ENCODE measurements at places on chromosomes 12 and 14. TPM values are rescaled to one million over a fixed set of nuclear protein-coding genes. Genes with fewer than 3 reads are reported as not detected.
A peak's percentile ranks its signal among the peaks of the same experiment; 100 is the strongest.

DNA sequence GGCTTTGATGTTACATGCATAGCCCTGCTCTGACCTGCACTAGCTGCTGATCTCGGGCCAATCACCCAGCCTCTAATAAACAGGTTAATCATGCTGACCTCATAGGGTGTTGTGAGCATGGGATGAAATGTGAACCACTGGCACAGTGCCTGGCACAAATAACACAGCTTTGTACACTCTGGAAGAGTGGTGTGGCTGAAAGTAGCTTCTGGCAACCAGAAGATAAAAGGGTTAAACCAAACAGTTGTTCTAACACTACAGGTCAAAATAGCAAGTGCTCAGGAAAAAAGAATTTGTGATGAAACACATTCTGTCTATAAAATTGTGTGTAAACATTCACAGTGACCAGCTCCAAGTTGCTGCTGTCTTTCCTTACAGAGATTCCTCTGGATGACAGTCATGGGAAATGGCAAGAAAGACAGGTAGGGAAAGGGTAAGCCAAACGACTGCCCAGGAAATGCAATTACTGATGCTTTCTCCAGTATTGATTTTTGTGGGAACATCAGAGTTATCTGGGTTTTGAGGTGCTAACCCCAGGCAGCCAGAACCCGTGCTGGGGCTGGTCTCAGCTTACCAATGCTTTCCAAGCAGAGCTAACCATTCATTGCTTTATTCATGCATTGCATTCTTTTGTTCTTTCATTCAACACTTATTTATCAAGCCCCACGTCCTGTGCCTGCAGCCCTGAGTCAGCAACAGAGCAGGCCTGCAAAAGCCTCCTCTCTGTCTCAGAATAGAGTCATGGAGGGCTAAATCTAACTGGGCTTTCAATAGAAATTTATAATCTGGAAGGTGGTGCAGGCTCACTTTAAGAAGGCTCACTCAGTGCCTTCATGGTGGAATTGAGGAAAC lies 38.1 kb upstream of the CAPRIN2 start:
- peak; percentile 72 for DNase-seq

DNA sequence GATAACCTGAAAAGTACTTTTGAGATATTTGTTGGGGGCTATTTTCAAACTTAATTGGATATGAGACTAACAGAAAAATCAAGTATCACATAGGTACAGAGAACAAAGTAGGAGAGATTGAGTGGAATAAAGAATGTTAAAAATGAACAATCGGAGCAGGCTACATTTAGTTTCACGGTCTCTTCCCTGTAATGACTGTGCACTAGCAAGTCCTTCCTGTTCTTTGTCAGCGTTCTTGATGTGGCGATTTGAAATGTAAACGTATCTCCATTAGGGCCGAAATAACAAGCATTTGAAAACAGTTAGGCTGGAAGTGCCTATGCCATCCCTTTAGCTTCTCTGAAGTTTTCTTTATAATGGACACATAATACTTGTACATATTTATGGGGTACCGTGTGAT lies 31.0 kb downstream of the SLC25A29 start:
- no peak for DNase-seq

GRCh38 chr14:91942946-91943345 lies 4.5 kb downstream of the FBLN5 start:
- no peak for DNase-seq

AQP6 gene
- not detected for total RNA-seq

FRS2 gene
- 30.0 TPM for total RNA-seq

DNA sequence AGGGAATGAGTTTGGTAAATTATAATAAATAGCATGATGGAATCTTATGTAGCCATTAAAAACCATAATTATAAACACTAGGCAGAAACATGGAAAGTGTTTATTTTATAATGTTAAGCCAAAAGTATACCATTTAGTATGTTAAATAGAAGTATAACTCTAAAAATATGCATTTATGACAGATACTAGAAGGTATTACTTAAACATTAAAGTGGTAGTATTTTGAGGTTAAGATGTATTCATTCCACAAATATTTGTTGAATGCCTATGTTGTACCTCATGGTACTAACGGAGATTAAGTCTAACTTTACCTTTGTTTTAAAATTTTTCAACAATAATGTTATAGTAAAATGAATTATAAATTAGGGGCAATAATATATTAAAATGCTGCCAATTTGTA lies 24.1 kb downstream of the TTC8 start:
- peak; percentile 26 for DNase-seq

SYNE3 gene
- total RNA-seq = 3.5 TPM

INHBC gene
- total RNA-seq = 0.14 TPM

- DNase-seq = no peak
These were observed 101.8 kb downstream of the PHETA1 start for GRCh38 chr12:111267144-111267543.

- no peak for DNase-seq
These were observed 22.2 kb downstream of the COX8C start for GRCh38 chr14:93368996-93369712.

DNA sequence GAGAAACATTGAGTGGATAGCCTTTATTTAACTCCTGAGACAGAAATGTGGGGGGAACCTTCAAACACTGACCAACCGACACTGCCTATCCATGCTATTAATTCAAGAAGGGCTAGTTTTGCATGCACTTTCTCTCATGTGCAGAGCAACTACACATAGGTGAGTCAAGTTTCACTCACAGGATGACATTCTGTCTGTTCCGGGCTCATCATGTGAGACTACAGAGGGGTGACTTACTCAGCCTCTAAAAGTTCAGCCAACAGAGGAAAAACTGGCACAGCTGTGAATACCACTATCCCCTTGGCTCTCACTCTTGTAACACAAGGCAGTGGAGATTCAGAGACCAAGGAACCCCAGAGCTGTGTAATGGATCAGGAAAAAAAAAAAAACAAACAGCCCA lies 13.3 kb downstream of the BEST3 start:
- peak; percentile 95 for DNase-seq

DNA sequence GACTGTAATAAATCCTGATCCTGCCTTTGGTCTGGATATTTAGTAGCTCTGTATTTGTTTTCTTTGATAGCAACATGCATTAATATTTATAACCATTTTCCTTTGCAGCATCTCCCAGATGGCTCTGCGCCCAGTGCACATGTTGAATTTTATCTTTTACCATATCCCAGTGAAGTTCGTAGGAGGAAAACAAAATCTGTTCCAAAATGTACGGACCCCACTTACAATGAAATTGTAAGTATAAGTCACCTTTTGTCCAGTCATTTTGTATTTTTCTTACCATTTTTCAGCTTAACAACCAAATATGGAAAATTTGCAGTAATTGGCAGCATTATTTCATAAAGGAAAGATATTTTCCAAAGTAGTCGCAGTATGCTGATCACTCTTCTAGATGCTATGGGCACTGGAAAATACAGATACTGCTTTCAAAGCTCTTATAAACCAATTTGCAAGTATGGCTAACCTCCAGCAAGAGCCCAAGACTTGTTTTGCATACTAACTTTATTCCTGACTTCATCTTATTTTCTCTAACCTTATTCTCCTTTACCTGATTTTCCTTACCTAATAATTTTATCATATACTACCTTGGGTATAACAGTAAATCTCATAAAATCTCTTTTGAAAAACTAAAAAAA lies 97.4 kb downstream of the PLCZ1 start:
- no peak for DNase-seq

GRCh38 chr12:25623816-25624215 lies 70.7 kb upstream of the LMNTD1 start:
- peak; percentile 28 for DNase-seq

DNA sequence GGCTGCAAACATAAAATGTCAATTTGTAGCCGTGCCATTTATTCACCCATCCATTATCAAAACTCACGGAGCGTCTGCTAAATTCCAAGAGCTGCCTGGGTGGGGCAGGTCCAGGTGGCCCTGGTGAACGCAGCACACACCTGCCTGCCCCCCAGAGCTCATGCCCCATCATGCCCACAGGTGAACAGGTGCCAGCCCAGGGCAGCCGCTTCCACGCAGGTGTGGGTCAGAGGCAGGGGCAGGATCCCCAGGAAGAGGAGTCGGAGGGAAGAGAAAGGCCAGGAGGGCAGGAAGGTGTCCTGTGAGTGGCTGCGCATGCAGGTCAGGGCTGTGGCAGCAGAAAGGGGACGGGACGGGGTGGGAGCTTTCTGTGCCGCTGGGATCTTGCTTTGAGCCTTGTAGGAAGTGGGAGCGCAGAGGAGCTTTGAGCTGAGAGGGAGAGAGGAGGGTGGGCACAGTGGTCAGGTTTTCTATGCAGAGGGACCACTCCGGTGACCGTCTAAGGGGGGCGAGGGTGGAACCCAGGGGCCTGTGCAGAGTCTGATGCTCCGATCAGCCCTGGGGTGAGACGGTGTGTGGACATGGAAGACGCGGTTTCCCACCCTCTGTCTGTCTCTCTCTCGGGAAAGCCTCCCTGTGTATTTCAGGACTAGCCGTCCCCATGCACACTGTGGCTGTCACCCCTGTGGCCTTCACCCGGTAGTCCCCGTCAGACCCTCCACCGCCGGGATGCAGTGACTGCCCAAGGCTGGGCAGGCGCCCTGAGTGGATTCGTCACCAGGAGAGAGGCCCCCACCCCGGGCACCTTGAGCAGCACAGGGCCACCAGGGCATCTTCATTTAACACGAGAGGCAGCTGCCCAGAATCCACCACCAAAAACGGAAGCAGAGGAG lies 26.7 kb downstream of the GALNT9 start:
- DNase-seq = no peak

FOXM1 gene
- total RNA-seq = 1.0 TPM

DNA sequence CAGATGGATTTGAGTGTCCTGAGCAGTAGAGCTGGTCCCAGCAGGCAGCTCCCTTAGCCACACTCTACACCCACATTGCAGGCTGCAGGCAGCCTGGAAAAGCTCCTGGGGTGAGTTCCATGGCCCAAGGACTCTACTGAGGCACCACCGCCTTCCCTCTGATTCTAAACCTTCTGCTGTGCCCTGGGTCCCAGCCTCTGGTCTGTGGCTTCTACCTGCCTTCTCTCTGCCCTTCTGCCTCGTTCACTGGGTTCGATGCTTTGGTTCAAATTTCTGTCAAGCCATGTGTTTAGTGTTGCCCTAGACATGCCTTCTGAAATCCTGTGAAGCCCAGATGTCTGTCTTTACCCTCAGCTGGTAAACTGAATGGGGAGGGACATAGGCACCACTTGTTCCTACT lies 1.5 kb upstream of the FGF6 start:
- no peak for DNase-seq

DNA sequence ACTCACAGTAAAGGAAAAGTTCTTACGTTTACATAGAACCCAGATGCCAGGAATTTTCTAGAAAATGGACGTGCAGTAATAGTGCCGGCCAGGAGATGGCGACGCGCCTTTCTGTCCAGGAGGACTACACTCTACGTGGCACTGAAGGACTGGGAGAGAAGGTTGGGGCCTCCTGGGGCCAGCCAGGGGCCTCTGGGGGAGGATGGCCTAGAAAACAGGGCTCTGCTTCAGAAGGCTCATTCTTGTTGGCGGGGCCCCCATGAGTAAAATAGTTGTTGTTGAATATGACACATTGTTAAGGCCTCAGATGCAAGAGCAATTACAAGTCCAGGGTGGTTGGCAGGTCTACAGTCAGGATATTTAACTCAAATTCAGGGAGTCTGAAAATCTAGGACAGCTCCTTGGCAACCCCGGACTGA lies 120.1 kb upstream of the MAX start:
- DNase-seq = peak; percentile 46

GRCh38 chr12:88299567-88300101 lies 157.5 kb downstream of the TMTC3 start:
- peak; percentile 98 for DNase-seq

PTPRQ gene
- total RNA-seq = not detected

- peak; percentile 68 for DNase-seq
These were observed 68.4 kb upstream of the ASPG start for GRCh38 chr14:104016873-104017650.

STYK1 gene
- 4.8 TPM for total RNA-seq

DNA sequence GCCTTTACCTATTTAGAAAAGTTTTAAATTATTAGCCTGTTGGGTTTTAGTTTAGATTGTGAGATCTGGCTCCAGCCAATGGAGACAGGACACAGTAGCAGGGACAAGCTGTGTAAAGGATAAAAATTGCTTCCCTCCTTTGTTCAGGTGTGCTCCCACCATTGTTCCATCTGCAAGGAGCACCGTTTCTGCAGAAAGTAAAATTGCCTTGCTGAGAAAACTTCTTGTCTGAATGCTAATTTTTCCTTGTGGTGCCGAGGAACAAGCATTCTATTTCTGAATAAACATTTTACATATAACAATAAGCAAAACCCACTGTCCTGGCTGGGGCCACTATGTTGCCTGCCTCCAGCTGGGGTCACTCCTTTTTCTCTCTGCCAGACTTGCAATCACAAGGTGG lies 72.7 kb upstream of the ZFP36L1 start:
- DNase-seq = no peak

- no peak for DNase-seq
These were observed 299.1 kb downstream of the IPO8 start for GRCh38 chr12:30396576-30396975.

DNA sequence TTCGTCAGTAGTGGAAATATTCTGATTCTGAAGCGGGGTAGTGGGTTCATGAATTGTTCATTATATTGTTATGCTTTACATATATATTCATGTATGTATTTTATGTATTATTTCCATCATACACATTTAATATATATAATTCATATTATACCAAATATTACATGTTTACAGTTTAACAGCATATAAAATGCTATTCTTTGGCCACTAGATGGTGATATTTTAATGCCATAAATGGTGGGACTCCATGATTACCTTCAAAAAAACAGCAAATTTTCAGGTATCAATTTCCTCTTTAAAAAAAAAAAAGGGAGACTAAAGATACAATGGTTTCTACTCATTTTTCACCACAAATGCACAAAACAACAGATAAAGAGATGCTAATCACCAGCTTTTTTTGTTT lies 41.0 kb downstream of the BDKRB1 start:
- DNase-seq = no peak

GRCh38 chr14:78182722-78183121 lies 12.5 kb downstream of the NRXN3 start:
- DNase-seq = no peak

DNA sequence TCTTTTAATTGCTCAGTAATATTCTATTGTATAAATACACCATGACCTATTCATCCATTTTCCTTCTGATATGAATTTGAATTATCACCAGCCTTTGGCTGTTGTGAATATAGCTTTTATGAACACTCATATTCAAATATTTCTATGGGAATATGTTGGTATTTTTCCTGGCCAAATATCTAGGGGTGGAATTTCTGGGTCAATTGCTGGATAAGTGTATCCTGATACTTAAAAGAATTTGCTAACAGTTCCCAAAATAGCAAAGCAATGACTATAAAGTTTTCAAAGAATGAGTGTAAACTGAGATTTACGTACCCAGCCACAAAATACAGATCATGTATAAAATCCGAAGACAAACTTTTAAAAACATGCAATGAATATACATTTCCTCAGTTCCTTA lies 148.7 kb upstream of the CLEC14A start:
- no peak for DNase-seq

All from mammary epithelial cell (primary cell).